ENCODE measurements at places on chromosomes 12 and 14. TPM values are rescaled to one million over a fixed set of nuclear protein-coding genes. Genes with fewer than 3 reads are reported as not detected.

GRCh38 chr12:82554529-82554928, 132.2 kb upstream of the TMTC2 start:
- no peak for DNase-seq

GRCh38 chr12:56635806-56636674, 5.9 kb upstream of the BAZ2A start:
- peak; percentile 73 for DNase-seq

DNA sequence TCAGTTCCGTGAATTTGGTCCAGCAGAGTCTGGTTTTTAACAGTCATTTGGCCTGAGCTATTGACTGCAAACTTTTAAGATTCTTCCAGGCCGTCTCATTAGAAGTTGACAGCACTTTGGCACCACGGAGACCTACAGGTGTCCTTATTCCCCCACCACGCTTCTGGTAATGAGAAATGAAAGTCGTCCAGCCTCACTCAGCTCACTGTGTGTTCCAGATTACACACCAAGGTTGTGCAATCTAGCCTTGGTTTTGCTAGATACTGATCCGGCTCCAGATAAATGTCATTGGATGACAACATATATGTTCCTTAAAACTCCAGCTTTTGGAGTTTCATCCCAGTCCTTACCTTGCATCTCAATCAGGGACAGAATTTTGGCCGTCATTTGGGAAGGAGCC, 210.4 kb downstream of the CHST11 start:
- DNase-seq, result no peak

Gene TSHR
- 0.36 TPM for total RNA-seq

- no peak for DNase-seq
Observed at GRCh38 chr14:24418492-24418873, 11.0 kb downstream of the CBLN3 start.

Gene RNF41
- 128 TPM for total RNA-seq

Gene PRB2
- not detected for total RNA-seq

- DNase-seq, result no peak
Observed at GRCh38 chr12:47141459-47141858, 61.7 kb upstream of the AMIGO2 start.

DNA sequence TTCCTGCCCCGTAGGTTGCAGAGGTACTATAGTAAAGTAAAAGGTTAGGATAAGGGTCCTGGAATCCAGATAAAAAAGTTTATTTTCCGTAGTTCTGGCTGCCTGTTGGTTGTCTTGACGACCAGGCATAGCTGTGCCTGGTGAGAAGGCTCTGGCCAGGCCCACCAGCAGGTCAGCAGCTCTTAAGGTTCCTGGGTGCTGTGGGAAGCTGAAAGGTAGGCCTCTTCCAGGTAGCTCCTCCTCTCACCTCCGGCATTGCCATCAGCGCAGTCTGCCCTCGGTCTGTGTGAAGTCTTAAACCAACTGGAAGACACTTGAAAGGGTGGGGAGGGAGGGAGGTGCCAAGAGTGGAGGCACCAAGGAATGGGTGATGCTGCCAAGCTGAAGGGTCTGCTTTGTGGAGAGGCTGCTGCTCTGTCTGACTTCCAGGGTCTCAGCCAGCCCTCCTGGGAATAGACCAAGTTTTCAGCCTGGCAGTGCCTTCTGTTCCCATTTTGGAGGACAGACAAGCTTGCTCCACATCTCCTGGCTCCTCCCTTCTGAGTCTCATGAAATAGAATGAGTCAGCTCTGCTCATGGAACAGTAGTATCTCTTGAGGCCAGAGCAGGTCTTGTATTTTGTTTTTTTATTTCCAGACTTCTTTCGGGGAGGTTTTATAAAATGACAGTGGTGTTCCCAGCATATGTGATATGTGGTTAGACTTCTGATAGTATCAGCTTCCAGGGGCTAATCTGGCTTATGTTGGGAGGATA, 5.2 kb upstream of the ACADS start:
- DNase-seq, result no peak

GRCh38 chr12:69440016-69440415, 30.2 kb upstream of the FRS2 start:
- no peak for DNase-seq

Gene OR4K1
- not detected for total RNA-seq

Gene TEX52
- total RNA-seq, result not detected

- no peak for DNase-seq
Observed at GRCh38 chr12:47721431-47721973, 3.8 kb downstream of the ENDOU start.

DNA sequence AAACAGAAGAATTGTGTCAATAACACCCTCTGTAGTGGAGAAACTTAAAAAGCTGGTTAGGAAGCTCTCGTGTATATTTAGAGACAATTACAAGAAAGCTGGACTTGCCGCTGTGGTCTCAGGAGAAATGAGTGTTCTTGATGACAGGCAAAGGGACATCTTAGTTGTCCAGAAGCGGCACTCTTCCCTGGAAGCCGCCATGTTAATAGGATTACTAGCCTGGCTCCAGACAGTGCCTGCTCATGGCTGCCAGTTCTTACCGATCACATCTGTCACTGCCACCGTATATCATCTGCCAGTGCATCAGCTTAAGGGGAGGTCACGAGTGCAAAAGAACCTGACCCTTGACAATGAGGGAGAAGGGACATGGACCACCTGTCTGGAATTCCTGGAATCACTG, 48.9 kb downstream of the C14orf132 start:
- no peak for DNase-seq

GRCh38 chr14:22552001-22552826, 36.8 kb downstream of the DAD1 start:
- DNase-seq, result no peak

Gene CACNA1C
- 3.8 TPM for total RNA-seq
